ENCODE measurements at places on chromosomes 4 and X. TPM values are rescaled to one million over a fixed set of nuclear protein-coding genes. Genes with fewer than 3 reads are reported as not detected.

Gene LUZP4
- total RNA-seq: not detected

Gene RADX
- total RNA-seq: 17.4 TPM

Gene CT45A5
- not detected for total RNA-seq

Gene HPSE
- total RNA-seq: 0.32 TPM

Gene SMIM10
- total RNA-seq: 2.6 TPM

Gene GPR173
- total RNA-seq: 13.0 TPM

Gene PNMA5
- not detected for total RNA-seq

Gene GPR119
- total RNA-seq: not detected

Gene BGN
- 85.2 TPM for total RNA-seq

Gene ATOH1
- not detected for total RNA-seq

Gene AVPR2
- not detected for total RNA-seq

Gene RS1
- not detected for total RNA-seq

- DNase-seq: no peak
Observed at GRCh38 chr4:121939690-121940089, 12.2 kb downstream of the TRPC3 start.

DNA sequence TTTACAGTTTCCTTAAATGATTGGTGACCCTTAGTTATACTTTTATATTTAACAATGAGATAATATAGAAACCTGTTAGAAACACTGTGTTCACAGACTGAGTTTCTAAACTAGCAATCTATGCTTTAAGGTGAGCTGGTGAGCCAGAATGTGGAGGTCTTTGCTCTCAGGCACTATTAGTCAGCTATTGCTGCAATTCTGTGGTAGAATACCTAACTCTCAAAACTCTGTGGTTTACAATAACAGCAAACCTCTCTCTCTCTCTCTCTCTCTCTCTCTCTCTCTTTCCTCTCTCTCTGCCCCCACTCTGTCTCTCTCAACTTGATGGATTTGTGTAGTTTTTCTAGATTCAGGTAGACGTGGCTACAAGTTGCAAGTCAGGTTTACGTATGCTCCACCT, 17.6 kb upstream of the LCORL start:
- no peak for DNase-seq

DNA sequence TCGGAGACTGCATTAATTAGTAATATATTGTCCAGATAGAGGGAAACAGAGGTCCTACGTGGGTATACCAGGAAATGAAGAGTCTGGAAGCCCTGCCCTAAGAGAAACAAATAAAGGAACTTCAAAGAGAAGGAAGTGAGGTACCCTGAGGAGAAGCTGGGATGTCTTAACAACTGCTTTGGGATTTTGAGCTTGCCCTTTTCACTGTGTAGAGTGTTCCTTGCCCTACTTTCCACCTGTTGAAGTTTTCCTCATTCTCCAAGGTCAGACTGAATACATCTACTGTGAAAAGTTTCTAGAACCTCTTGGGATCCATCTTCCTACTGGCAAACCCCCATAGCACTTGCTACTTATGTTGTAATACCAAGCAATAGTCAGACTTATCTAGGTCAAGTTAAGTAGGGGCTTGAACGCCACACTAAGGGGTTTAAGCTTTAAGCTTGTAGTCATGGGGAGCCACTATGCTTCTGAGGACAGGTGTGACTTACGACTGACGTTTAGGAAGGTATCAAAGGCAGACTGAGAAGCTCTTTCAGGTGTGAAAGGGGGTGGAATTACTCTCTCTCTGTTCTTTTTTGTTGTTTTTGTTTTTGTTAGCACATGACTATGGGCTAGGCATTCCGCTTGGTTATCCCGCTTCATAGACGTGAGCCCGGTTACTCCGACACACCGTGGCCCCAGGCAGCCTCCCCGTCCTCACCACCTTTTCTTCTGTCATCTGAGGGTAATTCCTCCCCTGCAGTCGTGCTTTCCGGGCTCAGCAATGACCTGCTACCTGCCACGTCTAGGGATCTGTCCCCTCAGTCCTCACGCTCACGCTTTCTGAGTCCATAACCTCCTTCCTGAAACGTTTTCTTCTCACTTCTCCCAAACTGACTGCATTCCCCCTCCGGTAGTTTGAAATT, 959 bp upstream of the REST start:
- no peak for DNase-seq

GRCh38 chr4:70515367-70516250, 2.8 kb upstream of the AMTN start:
- DNase-seq: no peak

- DNase-seq: no peak
Observed at GRCh38 chr4:111776561-111776960, 368.7 kb upstream of the FAM241A start.

DNA sequence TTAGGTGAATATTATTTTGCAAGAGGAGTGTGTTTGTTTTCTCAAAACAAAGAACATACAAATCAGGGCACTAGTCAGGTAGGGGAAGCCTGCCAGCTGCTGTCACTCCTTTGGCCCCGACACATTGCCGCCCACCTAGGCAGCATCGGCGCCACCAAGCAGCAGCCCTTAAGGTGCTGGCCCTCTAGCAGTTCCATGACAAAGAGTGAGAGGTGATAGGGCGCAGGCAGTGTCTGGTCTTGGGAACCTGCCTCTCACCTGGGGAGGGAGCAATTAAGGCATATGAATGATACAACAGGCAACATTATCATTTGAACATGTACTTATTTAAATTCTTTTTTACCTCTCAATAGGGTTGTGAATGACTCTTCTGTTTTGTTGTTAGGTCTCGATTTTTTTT, 135.1 kb downstream of the PLS3 start:
- no peak for DNase-seq

- DNase-seq: no peak
Observed at GRCh38 chrX:145818186-145819113, 821 bp downstream of the SLITRK2 start.

DNA sequence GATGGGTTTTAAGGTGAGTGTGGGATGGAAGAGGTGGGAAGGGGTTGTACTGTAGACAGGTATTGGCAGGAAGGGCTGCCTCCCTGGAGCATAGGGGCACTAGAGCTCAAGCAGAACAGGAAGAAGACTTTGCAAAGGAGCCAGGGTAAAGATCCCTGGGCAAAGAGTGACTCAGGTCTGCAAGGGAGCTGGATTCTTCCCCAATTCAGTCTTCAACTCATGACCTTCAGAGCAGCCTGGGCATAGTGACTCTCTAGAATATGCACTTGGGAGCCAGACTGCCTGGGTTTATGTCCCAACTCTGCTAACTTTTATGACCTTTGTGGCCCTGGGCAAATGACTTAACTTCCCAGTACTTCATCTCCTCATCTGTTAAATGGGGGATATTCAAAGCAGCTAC, 4.0 kb downstream of the LONRF3 start:
- no peak for DNase-seq

DNA sequence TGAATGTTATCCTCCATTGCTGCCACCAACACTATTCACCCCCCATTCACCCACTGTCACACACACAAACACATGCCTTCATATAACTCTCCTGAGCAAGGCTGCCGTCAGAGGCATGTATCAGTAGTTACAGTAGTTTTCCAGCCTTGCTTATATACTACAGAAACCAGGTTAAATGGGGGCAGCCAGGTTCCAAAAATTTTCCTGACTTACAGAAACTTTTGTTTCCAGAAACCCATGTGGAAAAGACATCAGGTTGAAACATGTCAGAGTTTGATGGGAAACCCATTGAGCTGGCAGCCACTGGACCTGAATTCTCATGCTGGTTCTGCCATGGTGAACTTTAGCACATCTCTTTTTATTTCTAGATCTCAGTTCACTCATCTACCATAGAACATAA, 64.0 kb downstream of the COX18 start:
- DNase-seq: no peak

- no peak for DNase-seq
Observed at GRCh38 chr4:80014531-80014930, 58.5 kb downstream of the ANTXR2 start.

- DNase-seq: no peak
Observed at GRCh38 chrX:9279234-9279544, 185.7 kb upstream of the TBL1X start.

DNA sequence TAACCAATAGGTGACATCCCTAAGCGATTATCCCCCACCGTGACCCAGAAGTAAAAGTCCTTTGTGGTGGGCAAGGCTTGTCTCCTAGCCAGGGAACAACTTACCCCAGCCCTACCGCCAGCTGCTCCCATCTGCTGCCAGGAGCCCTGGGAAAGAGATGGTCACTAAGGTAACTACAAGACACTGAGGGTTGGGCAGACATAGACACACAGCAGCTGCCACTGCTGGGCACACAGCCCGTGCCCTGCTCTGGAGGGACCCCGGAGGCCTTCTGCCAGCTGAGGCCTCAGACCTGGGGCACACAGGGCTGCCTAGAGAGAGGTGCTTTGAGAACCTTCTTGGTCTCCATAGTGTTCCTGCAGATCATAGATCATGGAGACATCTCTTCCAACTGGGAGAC, 53.0 kb upstream of the PROM1 start:
- no peak for DNase-seq

DNA sequence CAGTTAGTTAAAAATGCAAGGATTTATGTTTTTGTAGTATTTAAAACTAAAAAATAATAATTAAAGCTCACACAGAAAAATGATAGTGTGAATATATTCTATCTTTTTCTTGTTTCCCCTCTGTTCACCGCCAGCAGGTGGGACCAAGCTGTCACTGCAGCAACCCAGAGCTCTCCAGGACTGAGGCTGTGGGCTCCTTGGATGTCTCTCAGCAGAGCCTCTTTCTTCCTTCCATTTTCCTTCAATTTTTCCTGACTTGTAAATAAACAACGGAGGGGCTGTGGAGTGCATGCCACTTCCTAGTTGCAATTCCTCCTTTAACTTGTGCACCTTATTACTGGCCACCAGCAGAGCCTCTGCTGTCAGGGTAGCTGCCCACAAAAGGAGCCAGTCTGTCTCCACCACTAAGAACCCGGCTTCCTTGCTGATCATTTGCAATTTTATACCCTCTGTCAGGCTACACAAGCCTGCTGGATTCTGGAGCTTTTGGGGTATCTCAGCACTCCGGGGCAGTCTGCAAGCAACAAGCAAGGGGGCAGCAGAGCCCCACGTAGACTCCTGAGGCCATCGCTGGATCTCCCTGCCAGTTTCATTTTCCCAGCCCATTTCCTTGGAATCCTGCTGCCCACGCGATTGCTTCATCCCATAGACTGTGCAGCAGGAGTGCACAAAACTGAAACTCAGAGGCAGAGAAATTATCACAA, 1467.4 kb downstream of the C4orf33 start:
- peak; percentile 30 for DNase-seq

DNA sequence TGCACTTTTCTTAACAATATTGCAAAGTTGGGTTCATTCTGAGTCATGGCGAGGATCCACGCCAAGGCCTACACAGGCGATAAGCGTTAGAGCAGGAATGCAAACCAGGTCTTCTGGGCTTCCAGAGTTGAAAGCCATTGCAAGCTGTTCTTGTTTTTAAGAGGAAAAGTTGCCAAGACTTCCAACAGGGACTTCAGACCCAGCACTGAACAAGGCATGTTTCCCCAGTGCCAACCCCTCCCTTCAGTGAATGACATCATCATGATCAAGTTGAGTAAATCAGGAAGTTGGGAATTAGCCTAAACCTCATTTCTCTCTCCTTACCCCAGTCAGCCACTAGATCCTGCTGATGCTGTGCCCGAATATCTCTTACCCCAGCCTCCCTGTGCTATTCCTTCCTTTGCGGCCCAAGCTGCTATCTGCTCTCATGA, 355.1 kb downstream of the HS3ST1 start:
- no peak for DNase-seq

GRCh38 chrX:87515836-87516235, 1.8 kb upstream of the KLHL4 start:
- no peak for DNase-seq

DNA sequence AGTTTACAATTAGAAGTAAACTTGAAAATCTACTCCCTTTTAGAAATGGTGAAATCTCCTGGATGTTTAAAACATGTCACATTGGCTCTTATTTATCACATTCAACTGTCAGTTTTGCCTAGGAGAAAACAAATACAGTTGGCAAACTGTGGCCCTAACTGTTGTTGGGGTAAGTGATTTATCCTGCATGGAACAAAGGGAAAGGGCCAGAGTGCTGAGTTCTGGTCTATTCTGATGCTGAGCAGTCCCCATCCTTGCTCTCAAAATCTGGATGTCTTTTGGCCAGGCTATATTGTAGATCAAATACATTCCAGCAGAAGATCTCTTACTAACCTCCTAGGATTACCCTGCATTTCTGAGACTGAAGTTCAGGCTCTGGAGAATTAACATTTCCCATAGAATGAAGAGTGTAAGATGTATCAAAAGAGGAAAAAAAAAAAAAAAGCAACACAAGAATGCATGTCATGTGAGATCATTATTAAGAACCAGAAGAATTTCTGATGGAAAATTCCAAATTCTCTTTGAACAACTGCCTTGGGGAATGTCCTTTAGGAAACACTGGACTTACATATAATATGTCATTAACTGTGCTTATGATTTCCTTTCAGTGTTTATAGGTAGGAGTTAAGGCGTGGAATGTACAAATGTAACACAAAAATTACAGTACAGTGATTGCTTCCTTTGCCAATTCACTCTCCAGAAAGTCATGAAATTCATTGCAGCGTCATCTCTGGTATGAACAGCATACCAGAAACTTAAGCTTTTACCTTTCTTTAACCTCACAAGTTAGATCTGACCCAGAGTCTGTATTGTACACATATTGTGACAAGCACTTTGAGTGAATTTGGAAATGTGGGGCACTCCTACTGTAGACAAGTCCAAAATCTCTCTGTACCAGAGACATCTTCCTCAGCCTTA, 1012.5 kb upstream of the LCORL start:
- DNase-seq: no peak

DNA sequence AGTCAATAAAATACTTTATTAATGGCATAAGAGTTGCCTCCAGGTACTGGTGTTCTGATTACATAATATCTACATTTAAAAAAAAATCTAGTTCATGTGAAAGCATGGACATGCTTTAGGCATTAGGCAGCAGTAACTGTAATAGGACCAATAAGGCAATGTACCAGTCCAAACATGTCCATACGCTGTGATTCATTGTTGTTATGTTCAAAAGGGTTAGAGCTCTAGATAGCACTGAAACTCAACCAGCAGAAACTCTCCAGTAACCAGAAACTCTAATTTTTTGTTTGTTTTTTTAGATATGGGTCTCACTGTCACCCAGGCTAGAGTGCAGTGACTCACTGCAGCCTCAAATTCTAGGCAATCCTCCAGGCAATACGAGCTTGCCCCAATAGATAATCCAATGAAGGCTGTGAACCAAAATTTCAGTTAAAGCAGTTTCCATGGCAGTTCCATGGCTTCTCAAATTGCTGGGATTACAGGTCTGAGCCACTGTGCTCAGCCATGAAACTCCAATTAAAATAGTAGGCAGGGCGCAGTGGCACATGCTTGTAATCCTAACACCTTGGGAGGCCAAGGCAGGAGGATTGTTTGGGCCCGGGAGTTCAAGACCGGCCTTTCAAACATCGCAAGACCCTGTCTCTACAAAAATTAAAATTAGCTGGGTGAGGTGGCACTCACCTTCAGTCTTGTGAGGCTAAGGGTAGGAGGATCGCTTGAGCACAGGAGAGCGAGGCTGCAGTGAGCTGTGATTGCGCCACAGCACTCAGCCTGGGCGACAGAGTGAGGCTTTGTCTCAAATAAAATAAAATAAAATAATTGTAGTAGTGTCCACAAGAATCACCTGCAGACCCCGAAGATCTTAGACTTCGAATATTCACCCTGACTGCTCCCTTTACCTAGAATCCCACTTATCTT, 36.3 kb downstream of the MGARP start:
- no peak for DNase-seq

- DNase-seq: no peak
Observed at GRCh38 chr4:140865253-140866217, 109.3 kb upstream of the TBC1D9 start.

Measured in neural crest cell (in vitro differentiated cells).